ENCODE measurements at places on chromosomes 5 and 9. TPM values are rescaled to one million over a fixed set of nuclear protein-coding genes. Genes with fewer than 3 reads are reported as not detected.

Gene SLC12A2
- 18.1 TPM for total RNA-seq

Gene SLC6A7
- total RNA-seq = not detected

Gene STK32A
- not detected for total RNA-seq

DNA sequence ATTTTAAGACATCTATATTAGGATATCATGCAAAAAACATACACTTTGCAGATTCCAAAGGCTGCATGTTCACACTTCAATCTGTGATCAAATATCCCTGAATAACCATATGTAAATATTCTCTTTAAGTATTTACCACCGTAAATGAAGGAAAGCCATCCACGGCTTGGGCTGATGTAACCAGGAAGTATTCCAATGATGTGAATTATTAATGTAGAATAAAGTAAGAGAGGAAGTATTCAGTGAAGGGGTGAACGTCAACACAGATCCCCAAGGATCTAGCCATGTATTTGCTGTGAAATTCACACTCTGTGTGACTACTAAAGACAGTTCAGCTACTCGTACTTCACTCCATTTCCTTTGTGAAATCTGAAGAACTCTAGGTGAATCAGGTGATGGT is 75.2 kb downstream of the CDH6 start:
- H3K36me3 ChIP-seq = no peaks in the 10 kb centered on the region
- DNase-seq = no peak
- no peaks in the 10 kb centered on the region for H3K4me1 ChIP-seq
- no peak overlapping the region for H3K27ac ChIP-seq
- no peaks in the 10 kb centered on the region for H3K27me3 ChIP-seq

DNA sequence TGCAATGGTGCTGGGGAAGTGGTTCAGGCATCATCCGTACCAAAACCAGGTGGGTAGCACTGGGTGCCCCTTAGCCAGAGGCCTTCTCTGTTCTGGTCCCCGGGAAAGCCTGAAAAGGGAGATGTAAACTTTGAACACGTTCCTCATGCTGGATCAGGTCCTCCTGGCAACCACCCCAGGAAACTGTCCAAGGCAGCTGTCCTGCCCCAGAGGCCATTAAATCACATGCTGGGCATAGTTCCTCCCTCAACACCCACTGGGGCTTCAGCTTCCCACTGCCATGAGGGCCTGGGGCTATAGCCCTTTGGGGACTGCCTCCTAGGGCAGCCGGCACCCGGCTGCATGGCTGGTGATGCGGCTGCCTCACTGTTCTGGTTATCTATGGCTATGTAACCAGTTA is 228.9 kb upstream of the MVB12B start:
- no peak overlapping the region for H3K27ac ChIP-seq
- DNase-seq = no peak
- no peaks in the 10 kb centered on the region for H3K4me1 ChIP-seq
- H3K36me3 ChIP-seq = no peaks in the 10 kb centered on the region
- no peaks in the 10 kb centered on the region for H3K27me3 ChIP-seq

- no peaks in the 10 kb centered on the region for H3K4me1 ChIP-seq
- DNase-seq = no peak
- no peak overlapping the region for H3K4me3 ChIP-seq
- H3K27me3 ChIP-seq = no peaks in the 10 kb centered on the region
Measured at GRCh38 chr5:2185646-2186471, 303.1 kb upstream of the IRX4 start.

- H3K27ac ChIP-seq = no peak overlapping the region
- no peak for DNase-seq
- no peaks in the 10 kb centered on the region for H3K36me3 ChIP-seq
- H3K27me3 ChIP-seq = no peaks in the 10 kb centered on the region
- H3K4me3 ChIP-seq = no peak overlapping the region
Measured at GRCh38 chr5:179242676-179243075, 102.6 kb downstream of the ADAMTS2 start.

DNA sequence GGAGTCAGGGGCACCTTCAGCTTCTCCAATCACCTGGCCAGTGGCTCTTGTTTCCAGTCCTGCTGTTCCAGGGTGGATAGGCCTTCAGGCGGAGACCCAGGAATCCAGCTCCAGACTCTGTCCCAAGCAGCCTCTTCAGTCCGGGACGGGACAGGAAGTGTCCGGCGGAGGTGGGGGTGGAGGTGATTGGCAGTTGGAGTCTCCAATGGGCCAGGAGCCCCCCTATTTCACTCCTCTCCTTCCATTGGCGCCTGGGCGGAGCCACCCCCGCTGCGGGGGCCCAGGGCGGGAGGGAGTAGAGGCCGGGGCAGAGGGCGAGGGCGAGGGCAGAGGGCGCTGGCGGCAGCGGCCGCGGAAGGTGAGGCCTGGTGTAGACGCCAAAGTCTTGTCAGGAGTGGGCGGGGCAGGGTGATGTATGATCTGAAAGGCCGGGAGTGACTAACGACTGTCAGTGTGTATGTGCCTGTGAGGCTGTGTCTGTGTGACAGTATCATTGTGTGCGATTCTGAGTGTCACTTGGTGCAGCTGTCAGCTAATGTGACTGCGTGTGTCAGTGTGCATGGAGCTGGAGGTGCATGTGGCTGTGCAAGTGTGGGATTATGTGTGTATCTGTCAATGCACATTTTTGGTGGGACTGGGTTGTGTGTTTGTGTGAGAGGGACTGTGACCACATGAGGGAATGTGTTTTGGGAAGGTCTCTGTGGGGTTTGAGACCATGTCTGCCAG is at the start of gene IL11RA:
Gene IL11RA, plus strand, starts transcription at position 310 of the 726 bp plus-strand sequence. CDS start 3,033 bp downstream, outside the sequence.
- DNase-seq = peak; percentile 50
- peaks cover 30% of the 10 kb centered on the region for H3K4me1 ChIP-seq
- H3K4me3 ChIP-seq = no peak within 1 kb of the TSS

GRCh38 chr5:60972231-60972630 is 27.2 kb downstream of the NDUFAF2 start:
- H3K4me3 ChIP-seq = no peak overlapping the region
- no peaks in the 10 kb centered on the region for H3K4me1 ChIP-seq
- H3K36me3 ChIP-seq = no peaks in the 10 kb centered on the region
- DNase-seq = no peak
- no peaks in the 10 kb centered on the region for H3K27me3 ChIP-seq

GRCh38 chr5:53488195-53488722 is 7.8 kb downstream of the FST start:
- no peaks in the 10 kb centered on the region for H3K4me1 ChIP-seq
- H3K27me3 ChIP-seq = peaks cover 10% of the 10 kb centered on the region
- DNase-seq = no peak
- no peak overlapping the region for H3K4me3 ChIP-seq

DNA sequence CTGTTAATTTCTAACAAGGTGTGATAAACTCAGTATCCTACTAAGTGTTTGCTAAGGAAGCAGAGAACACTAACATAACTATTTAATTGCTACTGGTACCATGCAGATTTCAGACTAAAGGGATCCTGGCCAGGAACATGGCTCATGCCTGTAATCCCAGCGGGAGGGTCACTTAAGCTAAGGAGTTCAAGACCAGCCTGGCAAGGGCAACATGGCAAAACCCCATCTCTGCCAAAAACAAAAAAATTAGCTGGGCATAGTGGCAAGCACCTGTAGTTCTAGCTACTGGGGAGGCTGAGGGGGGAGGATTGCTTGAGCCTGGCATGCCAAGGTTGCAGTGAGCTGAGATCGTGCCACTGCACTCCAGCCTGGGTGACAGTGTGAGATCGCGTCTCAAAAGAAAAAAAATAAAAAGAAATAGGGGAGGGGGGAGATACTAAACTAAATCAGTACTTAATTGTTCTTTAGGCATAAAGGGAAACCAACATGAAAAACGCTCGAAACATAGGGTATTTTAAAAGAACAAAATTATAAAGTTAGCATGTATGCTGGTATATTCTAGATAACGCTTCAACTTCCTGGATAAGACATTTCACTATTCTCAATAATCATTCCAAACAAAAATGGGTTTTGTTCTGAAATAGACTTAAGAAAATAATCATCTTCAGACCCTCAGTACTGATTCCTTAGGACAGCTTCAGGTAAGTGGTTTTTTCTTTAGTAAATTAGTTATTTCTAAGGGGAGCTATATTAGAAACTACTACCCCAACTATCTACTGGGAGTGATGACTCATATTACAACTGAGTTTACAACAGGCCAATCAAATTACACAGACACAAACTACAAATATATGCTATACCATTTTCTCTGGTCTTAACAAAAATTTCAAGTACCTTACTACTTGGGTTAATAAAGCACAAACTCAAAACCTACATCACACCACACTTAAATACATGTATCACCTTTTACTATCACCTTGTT is 3.5 kb downstream of the PANK3 start:
- H3K4me3 ChIP-seq = no peak overlapping the region
- peaks cover 22% of the 10 kb centered on the region for H3K4me1 ChIP-seq
- DNase-seq = no peak
- H3K36me3 ChIP-seq = no peaks in the 10 kb centered on the region
- no peak overlapping the region for H3K27ac ChIP-seq

- no peaks in the 10 kb centered on the region for H3K27me3 ChIP-seq
- no peak overlapping the region for H3K27ac ChIP-seq
- H3K36me3 ChIP-seq = no peaks in the 10 kb centered on the region
- H3K4me3 ChIP-seq = no peak overlapping the region
Measured at GRCh38 chr9:119441832-119442231, 72.6 kb upstream of the BRINP1 start.

DNA sequence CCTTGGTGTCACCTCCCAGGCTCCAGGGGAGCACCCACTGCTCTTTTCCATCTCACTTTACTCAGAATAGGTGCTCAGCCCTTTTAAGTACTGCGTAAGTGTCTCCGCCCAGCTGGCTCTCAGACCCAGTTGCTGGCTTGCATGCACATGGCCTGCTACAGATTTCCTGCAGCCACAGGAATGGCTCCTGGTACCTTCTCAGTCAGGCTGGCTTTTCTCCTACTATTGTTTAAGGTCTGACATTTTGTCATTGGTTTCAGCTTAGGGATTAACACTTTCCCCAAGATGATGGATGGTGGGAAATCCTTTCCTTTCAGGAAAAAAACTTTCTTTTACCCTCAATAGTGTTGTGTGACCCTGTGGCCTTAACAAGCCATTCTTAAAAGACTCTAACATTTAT is 1652.3 kb upstream of the WWC1 start:
- no peaks in the 10 kb centered on the region for H3K36me3 ChIP-seq
- no peak overlapping the region for H3K27ac ChIP-seq
- no peaks in the 10 kb centered on the region for H3K27me3 ChIP-seq
- no peak for DNase-seq
- H3K4me1 ChIP-seq = no peaks in the 10 kb centered on the region

GRCh38 chr9:2109069-2109650 is 94.0 kb downstream of the SMARCA2 start:
- no peaks in the 10 kb centered on the region for H3K4me1 ChIP-seq
- no peaks in the 10 kb centered on the region for H3K27me3 ChIP-seq
- DNase-seq = no peak
- no peak overlapping the region for H3K27ac ChIP-seq
- H3K4me3 ChIP-seq = no peak overlapping the region

DNA sequence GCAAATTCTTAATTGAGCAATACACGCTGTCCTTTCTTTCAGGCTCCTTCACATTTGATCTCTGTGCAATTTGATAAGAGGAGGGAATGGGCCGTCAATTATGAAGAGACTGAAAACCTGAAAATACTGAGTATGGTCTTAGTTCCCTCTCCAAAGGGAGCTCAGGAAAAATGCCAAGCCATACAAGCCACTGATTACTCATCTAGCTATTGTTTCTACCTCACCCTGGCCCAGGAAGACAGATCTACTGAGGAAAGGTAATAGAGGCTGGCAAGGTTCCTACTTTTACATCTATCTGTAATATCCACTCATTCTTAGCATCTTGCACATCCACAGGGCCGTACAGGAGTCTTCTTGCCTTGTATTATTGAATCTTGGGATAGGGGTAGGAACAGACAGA is 23.7 kb upstream of the TNC start:
- no peak for DNase-seq
- H3K4me1 ChIP-seq = no peaks in the 10 kb centered on the region
- H3K27me3 ChIP-seq = no peaks in the 10 kb centered on the region
- H3K27ac ChIP-seq = no peak overlapping the region
- no peaks in the 10 kb centered on the region for H3K36me3 ChIP-seq
- H3K4me3 ChIP-seq = no peak overlapping the region

DNA sequence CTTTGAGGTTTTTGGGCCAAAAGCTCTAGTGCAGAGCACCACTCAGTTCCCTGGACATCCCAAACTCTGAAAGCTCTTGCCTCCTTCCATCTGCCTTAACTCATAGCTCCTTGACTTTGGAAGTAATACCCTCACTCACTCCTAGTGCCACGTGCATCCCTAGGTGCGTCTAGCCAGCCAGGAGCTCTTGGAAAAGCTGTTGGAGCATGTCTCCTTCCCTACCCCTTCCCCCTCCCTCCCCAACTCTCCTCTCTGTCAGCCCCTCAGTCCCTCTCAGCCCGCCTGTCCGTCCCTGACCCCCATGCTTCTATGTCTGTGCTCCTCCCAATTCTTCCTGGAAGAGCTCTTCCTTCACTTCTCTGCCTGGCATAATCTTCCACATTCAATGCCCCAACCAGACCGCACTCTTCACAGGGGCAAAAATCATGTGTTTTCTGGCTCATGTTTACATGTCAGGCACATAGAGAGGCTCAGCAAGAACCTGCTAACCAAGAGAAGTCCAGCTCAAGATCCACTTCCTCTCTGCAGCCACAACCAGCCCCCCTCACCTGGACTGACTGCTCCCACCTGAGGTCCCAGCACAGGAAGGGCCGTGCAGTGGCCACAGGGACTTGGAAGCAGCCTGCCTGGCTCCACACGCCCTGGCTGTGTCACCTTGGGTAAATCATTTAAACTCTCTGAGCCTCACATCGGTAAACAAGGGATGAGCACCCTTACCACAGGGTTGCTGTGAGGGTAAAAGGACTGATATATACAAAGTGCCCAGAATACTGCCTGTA is 58.4 kb downstream of the WHRN start:
- H3K4me3 ChIP-seq = no peak overlapping the region
- H3K4me1 ChIP-seq = peaks cover 18% of the 10 kb centered on the region
- DNase-seq = no peak

Data from natural killer cell (primary cell).